ENCODE measurements at places on chromosomes 1 and 21.

GRCh38 chr1:68795956-68796355, 299.1 kb upstream of the DEPDC1 start:
- no peak for DNase-seq

GRCh38 chr1:154407198-154408091, 2.3 kb downstream of the IL6R start:
- no peak for DNase-seq

DNA sequence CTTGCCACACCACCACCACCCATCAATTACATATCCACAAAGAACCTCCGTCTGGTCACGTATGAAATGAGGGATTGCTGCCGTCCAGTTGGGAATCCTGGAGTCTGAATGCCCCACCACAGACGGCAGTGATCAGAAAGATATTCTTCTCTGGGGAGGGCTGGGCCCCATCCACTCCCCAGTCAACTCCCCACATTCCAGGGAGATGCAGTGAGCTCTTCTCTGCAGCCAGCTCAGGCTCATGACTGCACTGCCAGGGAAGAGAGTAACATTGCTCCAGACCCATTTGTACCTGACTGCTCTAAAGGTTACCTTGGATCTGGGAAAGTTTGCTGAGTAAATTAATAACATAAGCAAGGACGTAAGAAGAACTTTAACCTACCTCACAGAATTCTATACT, 18.3 kb downstream of the DEGS1 start:
- DNase-seq = no peak

GRCh38 chr21:42858185-42858847, 21.0 kb downstream of the WDR4 start:
- DNase-seq = no peak

DNA sequence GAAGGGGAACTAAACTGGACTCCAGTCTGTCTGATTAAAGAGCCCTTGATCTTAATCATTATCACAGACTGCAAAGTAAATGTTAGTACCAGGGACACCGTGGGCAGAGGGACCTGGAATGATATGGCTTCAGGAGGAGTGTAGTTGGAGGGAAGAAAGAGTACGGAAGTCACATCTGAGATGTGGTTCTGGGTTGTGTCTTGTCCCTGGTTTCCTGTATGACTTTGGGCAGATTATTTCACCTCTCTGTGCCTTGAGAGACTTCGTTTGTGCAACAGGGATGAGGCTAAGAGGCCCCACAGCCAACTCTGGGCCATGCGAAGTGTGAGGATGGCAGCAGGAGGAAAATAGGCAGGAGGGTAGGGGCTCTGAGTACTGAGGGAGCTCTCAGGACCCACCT, 76.1 kb upstream of the SLC2A1 start:
- no peak for DNase-seq

DNA sequence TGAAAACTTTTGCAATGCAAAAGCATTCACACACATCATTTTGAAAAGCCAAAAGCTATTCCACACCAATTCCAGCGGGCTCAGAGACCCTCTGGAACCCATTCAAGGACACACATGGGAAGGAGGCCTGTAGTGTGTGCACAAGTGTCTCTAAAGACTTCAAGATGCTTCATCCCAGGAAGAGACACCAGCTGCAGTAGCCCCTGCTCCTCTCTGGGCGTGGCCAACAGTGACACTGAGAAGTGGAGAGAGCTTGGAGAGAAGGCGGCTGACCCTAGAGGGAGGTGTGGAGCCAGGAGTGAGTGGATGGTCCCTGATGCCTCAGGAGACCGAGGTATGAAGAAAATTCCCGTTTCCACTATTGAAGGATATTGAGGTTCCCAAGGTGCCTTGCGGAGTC, 14.9 kb upstream of the TNNI1 start:
- DNase-seq = no peak

Data from stimulated activated CD4-positive, alpha-beta T cell treated with anti-CD3 and anti-CD28 coated beads, TNF-alpha, amount 100 ng/mL, for 4 hours (primary cell).